ENCODE measurements at places on chromosomes 7 and 10. TPM values are rescaled to one million over a fixed set of nuclear protein-coding genes. Genes with fewer than 3 reads are reported as not detected.

Gene CPA4
- total RNA-seq: not detected

Gene PON3
- 256 TPM for total RNA-seq

Gene AGR2
- total RNA-seq: 1.2 TPM

- DNase-seq: peak; percentile 22
Observed at GRCh38 chr10:86289577-86289868, 77.1 kb downstream of the GRID1 start.

DNA sequence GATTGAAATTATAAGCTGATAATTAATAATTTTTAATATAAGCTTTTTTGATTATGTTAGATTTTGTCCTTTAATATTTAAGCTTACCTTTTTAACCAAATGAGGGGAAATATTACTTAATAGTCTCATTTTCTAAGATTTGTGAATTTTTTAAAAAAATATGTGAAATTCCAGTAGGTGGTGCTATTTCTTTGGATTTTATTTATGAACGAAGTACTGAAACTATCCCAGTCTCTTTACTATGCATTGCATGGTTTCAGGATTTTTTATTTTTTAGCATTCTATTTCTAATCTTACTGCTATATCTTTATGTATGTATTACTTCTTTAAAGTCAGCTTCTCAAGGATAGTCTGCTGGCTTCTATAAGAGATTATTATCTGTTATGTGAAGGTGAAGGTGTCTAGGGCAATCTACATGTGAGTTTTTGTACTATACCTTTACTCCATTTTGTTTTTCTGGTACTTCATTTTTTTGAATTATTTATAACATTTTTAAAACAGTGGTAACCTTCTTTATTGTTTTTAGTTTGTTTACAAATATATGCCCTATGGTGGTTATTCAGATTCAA, 78.3 kb downstream of the ATRNL1 start:
- DNase-seq: no peak

DNA sequence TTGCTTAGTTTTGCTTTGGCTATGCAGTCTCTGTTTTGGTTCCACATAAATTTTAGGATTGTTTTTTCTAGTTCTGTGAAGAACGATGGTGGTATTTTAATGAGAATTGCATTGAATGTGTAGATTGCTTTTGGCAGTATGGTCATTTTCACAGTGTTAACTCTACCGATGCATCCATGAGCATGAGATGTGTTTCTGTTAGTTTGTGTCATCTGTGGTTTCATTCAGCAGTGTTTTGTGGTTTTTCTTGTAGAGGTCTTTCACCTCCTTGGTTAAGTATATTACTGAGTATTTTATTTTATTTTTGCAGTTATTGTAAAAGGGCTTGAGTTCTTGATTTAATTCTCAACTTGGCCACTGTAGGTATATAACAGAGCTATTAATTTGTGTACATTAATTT, 78.2 kb upstream of the ZNF92 start:
- DNase-seq: no peak

Gene WEE2
- total RNA-seq: not detected

- no peak for DNase-seq
Observed at GRCh38 chr7:73519867-73520672, 2.0 kb downstream of the BAZ1B start.

GRCh38 chr7:66627151-66627681, 1.5 kb upstream of the KCTD7 start:
- no peak for DNase-seq

DNA sequence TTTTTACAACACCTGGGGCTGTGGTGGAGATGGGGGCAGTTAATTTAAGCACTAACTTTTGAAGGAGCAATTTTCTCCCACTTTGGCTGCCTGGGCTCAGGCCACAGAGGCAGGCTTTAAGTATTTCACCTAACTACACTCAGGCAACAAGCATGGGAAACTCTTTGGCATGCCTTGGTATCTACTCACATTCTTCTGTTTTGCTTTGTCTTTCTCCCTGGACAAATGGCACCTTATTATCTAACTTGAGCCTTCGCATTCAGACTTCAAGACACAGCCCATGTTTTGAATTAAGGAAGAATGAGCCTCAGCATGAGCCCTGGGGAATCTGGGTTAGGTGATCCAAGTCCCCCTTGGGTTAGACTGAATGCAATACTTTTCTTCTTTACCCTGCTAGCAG, 31.8 kb upstream of the BMPER start:
- no peak for DNase-seq

Gene PTPRE
- 1.6 TPM for total RNA-seq

GRCh38 chr7:47588704-47589225, 6.9 kb upstream of the TNS3 start:
- DNase-seq: no peak

GRCh38 chr7:36291387-36292316, 98.0 kb upstream of the ANLN start:
- peak; percentile 83 for DNase-seq

Gene ERVW-1
- not detected for total RNA-seq

Gene NUTM2D
- total RNA-seq: 4.0 TPM

DNA sequence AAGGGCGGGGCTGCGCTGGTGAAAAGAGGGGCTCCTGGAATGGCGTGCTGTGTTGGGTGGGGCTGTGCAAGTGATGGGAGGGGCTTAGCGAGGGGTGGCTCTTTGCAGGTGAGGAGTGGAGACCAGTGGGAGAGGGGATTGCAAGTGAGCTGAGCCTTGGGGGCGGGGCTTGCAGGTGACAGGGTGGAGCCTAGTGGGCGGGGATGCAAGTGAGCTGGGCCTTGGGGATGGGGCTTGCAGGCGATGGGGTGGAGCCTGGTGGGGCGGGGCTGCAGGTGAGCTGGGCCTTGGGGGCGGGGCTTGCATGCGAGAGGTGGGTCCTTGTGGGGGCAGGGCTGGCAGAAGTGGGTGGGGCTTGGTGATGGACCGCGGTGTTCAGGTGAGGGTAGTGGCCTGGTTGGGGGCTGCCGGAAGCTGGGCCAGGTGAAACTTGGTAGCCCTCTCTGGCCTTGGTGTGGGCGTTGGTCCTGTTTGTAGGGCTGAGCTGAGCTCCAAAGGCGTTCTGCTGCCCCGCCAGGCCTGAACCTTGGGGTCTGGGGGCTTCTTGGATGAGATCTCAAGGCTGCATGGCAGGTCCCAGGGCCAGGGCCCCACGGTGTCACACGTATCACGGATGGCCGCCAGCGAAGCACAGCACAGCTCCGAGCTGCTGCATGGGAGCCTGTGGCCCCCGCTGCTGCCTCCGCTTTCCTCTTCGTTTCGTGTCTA, 743 bp upstream of the PITRM1 start:
- DNase-seq: peak; percentile 81

Gene SFXN2
- 25.5 TPM for total RNA-seq

Gene BAIAP2L1
- total RNA-seq: 12.9 TPM

DNA sequence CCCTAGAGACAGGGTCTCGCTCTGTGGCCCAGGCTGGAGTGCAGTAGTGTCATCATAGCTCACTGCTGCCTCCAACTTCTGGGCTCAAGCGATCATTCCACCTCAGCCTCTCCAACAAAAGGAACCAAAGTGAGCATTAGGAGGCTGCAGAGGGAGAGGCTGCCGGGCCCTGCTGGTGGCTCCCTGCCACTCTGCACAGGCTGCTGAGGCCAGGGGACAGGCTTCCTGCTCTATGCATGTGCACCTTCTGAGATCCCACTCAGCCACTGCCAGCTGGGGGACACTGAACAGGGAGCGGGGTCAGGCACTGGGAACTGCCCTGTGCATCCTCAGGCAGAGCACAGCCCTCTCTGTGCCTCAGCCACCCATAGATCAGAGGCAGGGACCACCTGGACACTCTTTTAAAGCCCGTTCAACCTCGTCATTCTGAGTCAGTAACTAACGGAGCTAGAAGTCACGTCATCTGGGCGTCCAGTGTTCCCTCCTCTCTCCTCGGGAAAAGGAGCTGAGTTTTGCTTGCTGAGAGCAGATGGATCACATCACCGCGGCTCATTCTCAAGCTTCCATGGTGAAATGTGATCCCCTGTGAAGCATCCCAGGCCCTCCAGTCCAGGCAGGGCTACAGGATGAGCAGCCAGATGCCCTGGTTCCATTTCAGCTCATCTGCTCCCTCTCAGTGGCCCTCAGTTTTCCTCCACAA, 109.6 kb downstream of the MYL10 start:
- DNase-seq: no peak

- no peak for DNase-seq
Observed at GRCh38 chr10:2619472-2619871, 447.9 kb upstream of the PFKP start.

DNA sequence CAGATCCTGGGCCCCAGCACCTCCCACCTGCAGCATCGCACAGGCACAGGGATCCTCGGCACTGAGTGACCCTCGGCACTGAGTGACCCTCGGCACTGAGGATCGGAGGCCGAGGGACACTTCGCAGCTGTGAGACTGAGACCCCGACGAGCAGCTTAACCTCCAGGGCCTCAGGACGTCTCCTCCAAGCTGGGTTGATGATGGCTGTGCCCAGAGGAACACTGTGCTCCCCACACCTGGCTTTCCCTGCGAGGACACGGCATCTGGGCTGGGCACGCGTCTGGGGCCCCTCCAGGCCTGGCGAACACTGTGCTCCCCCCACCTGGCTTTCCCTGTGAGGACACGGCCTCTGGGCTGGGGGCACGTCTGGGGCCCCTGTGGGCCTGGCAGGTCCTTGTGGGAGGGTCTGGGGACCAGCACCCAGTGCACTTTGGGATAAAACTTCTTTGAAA, 158.3 kb upstream of the PPP2R2D start:
- DNase-seq: no peak

Gene AMZ1
- total RNA-seq: 0.83 TPM

Gene ELN
- 8.1 TPM for total RNA-seq

- DNase-seq: peak; percentile 70
Observed at GRCh38 chr10:4663162-4663992, 162.6 kb upstream of the AKR1E2 start.

DNA sequence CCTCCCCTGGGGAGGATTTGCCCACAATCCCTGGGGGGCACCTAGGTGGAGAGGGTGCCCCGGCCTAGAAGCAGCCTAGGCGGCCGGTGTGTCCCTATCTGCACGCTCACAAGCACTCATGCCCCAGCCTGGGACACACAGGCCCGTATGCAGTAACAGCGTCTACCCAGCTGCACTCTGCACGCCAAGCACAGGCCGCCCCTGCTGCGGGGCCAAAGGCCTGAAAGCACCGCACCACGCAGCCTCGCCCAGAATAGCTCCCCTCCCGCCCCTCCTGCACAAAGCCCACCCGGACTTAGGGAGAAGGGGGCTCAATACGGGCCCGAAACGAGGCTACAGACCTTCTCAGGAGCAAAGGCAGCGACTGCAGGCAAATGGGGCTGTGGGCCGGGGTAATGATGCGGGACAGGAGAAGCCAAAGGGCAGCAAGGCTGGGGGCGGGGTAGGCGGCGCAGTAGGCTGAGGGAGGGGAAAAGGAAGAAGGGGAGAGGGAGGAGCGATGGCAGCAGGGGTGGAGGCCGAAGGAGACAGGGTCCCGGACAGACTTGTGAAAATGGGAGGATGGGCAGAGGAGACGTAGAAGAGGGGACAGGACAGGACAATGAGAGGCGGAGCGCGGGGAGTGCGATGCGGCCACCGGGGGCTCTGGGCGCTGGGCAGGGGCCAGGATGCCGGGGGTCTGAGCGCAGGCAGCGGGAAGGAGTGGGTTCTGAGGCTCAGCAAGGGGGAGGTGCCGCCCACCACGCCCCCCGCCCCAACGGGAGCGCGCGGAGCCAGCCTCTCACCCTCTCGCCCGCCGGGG, 544 bp downstream of the GPRIN2 start:
- DNase-seq: peak; percentile 60

DNA sequence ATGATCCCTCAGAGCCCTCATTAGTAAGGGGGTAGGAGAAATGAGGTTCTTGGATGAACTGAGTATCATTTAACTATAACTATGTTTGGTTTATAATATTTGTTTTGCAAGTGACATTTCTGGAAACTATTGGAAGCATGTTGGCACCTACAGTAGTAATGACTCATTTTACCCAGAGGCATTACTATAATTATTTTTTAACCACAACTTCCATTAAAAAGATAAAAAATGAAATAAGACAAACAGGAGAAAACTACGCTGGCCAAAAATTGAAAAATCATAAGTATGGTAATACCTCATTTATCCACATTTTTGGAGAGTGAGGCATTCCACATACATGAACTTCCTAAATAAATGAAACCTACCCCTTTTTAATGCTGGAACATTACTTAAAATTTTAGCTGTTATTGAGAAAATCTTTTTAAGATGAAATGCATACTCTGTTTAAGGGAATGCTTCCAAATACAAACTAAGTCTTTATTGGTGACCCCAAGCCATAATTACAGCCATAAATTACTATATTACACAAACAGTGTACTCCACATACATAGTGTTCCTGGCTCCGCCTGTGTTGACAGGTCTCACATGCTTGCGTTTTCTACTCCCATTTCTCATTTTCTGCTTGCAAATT, 84.6 kb upstream of the CAPZA2 start:
- no peak for DNase-seq

Gene SLC25A28
- 22.4 TPM for total RNA-seq

Gene DPYSL4
- total RNA-seq: 0.08 TPM

GRCh38 chr10:97608991-97609561, 19.6 kb downstream of the C10orf62 start:
- no peak for DNase-seq

DNA sequence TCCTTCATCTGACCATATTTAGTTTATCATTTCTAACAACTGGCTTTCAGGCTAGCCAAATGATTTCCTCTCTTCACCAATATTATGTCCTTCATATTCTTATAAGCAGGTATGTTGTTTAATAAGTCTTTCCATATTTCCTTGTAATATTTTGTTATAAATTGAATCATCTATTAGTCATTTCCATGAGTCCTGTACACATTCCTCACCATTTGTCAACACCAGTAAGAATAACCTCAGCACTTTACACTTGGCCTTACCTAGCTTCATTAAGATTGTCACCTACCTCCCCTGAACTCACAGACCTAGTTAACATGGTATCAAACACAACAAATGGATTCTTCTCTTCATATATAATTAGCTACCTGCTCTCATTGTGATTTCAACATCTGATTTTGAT, 282.3 kb downstream of the SEMA3D start:
- DNase-seq: no peak

DNA sequence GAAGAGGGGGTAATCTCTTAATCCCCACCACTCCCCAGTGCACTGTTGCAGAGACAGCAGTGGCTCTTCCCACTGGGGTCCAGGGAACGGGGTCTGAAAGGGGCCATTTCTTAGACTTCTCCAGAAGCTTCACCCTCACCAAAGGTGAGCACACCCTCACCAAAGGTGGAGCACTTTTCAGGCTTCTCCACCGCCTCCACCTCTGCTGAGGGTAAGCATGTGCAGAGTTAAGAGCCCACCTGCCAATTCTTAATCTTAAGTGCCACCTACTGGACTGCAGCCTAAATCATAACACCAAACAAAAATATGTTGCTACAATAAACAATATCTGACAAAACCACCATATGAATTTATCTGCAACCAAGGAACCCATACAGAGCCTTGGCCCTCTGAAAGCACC, 27.0 kb downstream of the SNX13 start:
- no peak for DNase-seq

- DNase-seq: no peak
Observed at GRCh38 chr10:113711142-113711541, 31.4 kb downstream of the CASP7 start.

Gene C10orf67
- not detected for total RNA-seq

Gene FAM25C
- total RNA-seq: not detected
